Stimulated activated CD4-positive, alpha-beta T cell treated with anti-CD3 and anti-CD28 coated beads, Interleukin-15, amount 100 ng/mL, for 48 hours (primary cell): ENCODE measurements at places on chromosomes 5 and 9.

GRCh38 chr9:36748322-36748899, 175.7 kb downstream of the MELK start:
- no peak for DNase-seq

GRCh38 chr5:116446356-116447005, 128.1 kb downstream of the SEMA6A start:
- DNase-seq: no peak

- DNase-seq: no peak
Measured at GRCh38 chr9:117407436-117408022, 7.3 kb downstream of the ASTN2 start.

- DNase-seq: no peak
Measured at GRCh38 chr5:167937635-167937998, 353.8 kb upstream of the WWC1 start.

DNA sequence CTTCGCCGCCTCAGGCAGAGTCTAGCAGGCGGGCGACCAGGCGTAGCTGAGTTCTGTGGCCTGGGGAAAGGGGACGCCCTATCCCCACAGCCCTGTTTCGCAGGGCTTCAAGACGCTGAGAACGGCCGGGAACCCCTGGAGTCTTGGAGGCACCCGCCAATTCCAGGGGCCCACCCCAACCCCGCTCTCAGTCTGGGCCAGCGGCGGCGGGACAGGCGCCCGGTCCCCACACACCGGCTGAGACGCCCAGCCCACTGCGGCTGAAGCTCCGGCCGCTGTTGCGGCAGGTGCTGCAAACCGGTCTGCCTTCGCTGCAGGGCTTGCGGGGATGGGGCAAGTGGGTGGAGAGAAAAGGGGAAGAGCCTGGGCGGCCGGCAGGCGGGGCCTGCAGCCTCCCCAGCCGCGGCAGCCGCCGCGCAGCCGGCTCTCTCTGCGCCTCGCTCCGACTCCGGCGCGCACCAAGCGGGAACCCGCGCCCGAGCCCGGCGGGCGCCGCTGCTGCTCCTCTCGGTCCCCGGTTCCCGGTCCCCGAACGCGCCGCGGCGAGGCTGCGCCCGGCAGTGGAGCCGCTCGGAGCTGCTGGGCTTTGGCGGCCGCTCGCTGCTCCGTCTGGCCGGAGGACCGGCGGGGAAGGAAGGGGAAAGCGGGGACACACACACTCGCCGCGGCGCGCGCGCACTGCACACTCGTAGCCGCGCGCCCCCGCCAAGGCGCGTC, at the start of gene PIP5K1B:
Gene PIP5K1B, plus strand, starts transcription at position 427 of the 717 bp plus-strand sequence. CDS start 117,375 bp downstream, outside the sequence.
- DNase-seq: peak; percentile 47

- DNase-seq: no peak
Measured at GRCh38 chr5:6737043-6737941, 24.1 kb downstream of the TENT4A start.

GRCh38 chr9:78278177-78278777, 18.6 kb upstream of the PSAT1 start:
- no peak for DNase-seq

DNA sequence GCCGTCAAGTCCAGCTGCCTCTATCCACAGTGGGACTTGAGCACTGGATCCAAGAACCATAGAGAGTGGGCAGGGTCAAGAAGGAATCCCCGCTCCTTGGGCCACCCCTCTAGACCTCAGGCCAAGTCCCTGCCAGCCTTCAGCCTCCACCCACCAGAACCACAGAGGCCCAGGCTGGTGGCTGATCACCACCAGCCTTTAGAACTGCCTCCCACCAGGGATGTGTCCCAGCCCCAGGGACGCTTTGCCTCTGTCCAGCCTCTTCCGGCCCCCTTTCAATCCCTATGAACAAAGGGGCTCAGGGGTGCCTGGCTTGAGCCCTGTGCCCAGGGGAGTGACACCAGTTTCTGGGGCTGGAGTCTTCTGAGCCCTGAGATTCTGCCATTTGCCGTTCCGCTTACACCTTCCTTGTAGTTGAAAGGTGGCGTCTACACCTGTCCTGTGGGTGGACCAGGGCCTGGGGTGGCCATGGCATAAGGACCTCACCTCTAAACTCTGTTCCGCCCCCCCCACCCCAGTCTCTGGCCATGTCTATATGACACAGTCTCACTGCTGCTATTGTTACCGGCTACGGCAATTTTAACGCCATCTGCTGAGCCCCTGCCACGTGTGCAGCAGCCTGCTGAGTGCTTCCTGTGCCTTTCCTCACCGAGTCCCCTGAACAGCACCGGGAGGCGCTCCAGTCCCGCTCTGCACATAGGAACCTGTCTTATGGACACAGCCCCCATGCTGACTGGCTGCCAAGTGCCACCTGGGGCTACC, 35.7 kb upstream of the ORM1 start:
- DNase-seq: no peak

GRCh38 chr5:83925321-83925954, 204.8 kb upstream of the HAPLN1 start:
- DNase-seq: no peak

- DNase-seq: no peak
Measured at GRCh38 chr9:122474561-122474960, 3.2 kb downstream of the OR1J1 start.

DNA sequence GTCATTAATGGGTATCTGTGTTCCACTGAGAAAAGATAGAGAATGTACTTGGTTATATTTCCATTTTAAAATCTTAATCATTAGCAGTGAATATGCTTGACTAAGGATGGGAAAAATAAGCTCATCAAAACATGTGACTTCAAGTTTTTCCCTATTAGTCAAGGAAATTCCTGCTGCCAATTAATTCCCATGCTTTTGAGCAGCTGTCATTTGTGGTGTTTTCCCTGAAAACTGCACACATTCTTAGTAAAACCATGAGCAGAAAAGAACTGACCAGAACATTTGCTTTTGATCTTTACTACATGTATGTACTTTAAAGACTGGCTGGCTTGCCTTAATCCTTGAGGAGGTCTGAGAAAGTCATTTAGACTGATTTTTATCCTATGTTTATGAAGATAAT, 75.2 kb downstream of the AOPEP start:
- DNase-seq: no peak

GRCh38 chr5:111461255-111461671, 51.1 kb downstream of the STARD4 start:
- DNase-seq: no peak

DNA sequence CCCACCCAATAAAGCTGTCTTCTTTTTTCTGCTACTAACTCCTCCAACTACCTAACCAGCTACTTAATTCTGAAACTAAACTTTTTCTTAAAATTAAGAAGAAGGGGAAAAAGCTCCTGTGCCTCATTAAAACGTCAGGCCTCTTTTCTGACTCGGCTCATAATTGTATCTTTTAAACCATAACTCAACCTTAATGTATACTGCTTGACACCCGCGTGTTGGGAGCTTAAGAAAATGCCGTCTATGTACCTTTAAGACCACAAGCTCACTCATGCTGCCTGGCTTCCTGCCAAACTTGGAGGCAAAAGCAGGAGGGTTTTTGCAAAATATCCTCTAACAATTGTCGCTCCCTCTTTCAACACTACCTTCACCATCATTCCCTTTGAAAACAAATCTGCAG, 5.0 kb downstream of the EBF1 start:
- peak; percentile 41 for DNase-seq

GRCh38 chr5:64834037-64834436, 65.3 kb downstream of the CWC27 start:
- no peak for DNase-seq

GRCh38 chr9:78383130-78383529, 86.2 kb downstream of the PSAT1 start:
- DNase-seq: no peak

DNA sequence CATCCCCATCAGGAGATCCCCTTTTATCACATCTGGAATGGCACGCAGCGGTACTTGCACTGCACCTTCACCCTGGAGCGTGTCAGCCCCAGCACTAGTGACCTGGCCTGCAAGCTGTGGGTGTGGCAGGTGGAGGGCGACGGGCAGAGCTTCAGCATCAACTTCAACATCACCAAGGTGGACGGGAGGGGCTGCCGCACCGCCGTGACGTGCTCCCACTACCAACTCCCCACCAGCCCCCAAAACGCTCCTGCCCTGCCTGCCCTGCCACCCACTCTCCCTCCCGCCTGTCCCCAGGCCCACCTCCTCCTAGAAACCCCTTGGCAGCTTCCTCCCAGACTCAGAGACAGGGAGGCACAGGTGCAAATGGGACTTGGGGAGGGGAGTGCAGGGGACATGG, 20.7 kb downstream of the HK3 start:
- DNase-seq: no peak

DNA sequence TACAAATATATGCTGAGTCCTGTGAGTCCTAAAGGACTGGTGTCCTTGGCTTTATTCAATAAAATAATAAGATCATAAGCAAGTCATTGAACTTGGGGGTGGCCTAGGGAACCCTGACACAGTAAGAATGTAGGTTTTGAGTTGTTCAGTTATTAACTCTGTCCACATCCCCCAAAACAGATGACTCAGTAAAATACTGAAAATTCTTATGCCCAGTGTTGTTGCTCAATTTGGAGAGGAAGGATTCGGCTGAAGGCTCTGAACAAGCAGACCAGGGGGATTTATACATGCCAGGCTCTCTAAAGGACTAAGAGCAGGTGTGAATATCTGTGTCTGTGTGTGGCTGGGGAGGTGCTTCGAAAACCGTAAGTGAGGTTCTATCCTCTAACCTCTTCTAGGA, 173.7 kb downstream of the RMI1 start:
- no peak for DNase-seq

- DNase-seq: no peak
Measured at GRCh38 chr5:176416965-176417364, 626 bp upstream of the CLTB start.

DNA sequence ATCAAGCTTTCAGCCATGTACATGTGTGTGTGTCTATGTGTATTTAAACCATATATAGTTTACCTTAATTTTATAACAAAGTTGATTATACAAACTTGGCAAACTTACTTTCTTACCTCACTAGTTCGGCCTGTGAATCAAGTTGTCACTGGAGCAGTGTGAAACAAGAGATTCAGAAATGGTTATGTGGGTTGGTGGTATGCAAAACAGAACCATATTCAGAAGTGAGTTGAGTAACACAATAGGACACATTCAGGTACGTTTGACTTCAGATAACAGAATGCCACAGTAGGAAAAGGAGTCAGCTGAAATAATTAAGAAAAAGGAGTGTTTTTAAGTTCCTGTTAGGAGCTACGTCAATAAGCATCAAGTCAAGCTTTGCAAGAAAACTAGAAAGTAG, 21.5 kb downstream of the XPA start:
- no peak for DNase-seq

DNA sequence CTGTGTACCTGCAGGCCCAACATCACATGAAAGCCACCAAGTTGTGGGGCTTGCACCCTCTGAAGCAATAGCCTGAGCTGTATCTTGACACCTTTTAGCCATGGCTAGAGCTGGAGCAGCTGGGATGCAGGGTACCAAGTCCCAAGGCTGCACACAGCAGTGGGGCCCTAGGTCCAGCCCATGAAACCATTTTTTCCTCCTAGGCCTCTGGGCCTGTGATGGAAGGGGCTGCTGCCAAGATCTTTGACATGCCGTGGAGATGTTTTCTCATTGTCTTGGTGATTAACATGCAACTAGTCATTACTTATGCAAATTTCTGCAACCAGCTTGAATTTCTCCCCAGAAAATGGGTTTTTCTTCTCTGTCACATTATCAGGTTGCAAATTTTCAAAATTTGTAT, 387.2 kb upstream of the RIOK2 start:
- no peak for DNase-seq

DNA sequence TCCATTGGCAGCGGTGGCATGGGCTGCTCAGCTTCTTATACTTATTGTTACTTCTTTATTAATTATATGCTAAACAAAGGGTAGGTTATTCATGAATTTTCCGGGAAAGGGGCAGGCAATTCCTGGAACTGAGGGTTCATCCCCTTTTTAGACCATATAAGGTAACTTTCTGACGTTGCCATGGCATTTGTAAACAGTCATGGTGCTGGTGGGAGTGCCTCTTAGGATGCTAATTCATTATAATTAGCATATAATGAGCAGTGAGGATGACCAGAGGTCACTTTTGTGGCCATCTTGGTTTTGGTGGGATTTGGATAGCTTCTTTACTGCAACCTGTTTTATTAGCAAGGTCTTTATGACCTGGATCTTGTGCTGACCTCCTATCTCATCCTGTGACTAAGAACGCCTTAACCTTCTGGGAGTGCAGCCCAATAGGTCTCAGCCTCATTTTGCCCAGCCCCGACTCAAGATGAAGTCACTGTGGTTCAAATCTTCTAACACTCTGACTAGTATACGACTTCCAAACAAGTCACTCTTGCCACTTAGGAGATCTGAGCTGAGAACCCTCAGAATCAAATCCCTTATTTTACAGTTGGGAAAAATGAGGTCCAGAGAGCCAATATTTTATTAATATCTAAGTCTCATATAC, 237.5 kb downstream of the TRIM32 start:
- DNase-seq: no peak

GRCh38 chr5:81247441-81247972, 14.4 kb downstream of the CKMT2 start:
- no peak for DNase-seq

- DNase-seq: no peak
Measured at GRCh38 chr5:132435447-132435846, 55.1 kb downstream of the IRF1 start.

DNA sequence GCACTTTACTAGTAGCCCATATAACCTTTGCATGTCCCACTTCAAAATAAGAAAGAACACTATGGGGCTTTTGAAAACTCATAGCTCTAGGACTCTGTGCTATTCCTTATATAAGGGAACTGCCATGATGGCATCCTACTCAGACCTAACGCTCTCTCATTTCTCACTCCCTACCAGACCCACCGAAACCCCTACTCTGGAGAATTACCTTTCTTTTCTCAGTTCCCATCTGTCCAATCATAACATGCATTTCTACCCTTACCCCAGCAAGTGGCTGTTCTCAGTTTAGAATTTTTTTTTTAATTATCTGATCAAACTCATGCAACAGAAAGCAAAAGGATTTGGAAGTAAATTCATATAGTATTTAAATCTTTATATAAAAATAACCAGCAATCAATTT, 27.3 kb downstream of the CARNMT1 start:
- DNase-seq: no peak

- DNase-seq: no peak
Measured at GRCh38 chr9:91677822-91678436, 254.3 kb upstream of the NFIL3 start.

DNA sequence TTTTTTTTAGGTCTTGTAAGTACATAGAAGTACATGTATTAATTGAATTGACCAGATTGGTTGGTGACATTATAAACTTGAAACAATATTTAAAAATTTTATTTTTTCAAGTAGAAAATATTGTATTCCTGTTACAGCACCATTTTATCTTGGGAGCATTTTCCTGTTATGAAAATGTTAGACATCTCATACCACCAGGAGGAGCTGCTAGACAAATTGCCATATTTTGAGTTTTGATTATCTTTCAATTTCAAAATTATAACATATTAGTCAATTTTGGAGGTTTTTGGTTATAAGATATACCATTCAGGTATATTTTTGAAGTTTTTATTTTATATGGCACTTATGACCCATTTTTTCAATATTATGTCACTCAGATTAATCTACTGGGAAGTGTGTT, 84.4 kb downstream of the CNTLN start:
- no peak for DNase-seq

GRCh38 chr5:142110046-142110531, 1.5 kb downstream of the NDFIP1 start:
- no peak for DNase-seq
